CD8-positive, alpha-beta T cell (primary cell): ENCODE measurements at places on chromosomes 11 and 22. TPM values are rescaled to one million over a fixed set of nuclear protein-coding genes. Genes with fewer than 3 reads are reported as not detected.

GRCh38 chr11:76674517-76675400 is 4.2 kb upstream of the LRRC32 start:
- no peak for DNase-seq

GRCh38 chr22:27711012-27711411 is 90.5 kb downstream of the MN1 start:
- DNase-seq, result no peak

DNA sequence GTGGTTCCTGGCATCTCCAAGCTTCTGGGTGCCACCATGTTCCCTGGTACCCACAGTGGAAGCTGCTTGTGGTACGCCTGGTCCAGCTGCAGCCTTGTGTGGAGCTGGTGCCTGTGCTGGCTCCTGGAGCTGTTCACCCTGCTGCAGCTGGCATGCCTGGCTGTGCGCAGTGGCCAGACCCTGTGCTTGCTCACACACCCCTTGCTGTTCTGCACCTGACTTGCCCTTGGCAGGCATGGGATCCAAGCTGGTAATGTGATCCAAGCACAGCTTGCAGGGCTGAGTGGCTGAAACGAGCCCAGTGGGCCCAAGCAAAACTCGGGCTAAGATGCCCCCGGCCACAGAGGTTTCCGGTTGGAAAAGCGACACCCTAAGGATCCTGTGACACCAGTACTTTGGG is 104.7 kb upstream of the CLMP start:
- no peak for DNase-seq

- DNase-seq, result no peak
Observed at GRCh38 chr11:12159351-12160099, 49.1 kb downstream of the MICAL2 start.

GRCh38 chr11:77842441-77843121 is 21.6 kb downstream of the AAMDC start:
- no peak for DNase-seq

GRCh38 chr22:27317096-27317495 is 484.5 kb downstream of the MN1 start:
- DNase-seq, result no peak

DNA sequence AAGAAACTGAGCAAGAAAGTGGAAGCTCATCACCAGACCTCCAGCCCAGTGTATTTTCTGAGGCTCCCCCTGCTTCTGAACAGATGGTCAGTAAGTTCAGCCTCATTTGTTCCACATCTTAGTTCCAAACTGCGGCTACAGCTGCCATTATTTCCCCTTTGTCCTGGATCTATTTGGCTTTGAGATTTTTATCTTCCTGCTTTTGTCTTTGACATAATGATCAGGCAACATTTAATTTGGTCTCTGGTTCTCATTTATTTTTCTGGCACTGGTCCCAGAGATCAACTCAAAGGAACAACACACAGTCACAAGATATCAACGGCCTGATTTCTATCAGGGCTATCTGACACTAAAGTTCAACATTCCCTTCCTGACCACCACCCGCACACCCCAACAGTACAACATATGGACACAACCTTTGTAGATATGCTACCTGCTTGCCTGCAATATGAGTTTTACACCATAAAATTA is 137.5 kb downstream of the FAM76B start:
- no peak for DNase-seq

DNA sequence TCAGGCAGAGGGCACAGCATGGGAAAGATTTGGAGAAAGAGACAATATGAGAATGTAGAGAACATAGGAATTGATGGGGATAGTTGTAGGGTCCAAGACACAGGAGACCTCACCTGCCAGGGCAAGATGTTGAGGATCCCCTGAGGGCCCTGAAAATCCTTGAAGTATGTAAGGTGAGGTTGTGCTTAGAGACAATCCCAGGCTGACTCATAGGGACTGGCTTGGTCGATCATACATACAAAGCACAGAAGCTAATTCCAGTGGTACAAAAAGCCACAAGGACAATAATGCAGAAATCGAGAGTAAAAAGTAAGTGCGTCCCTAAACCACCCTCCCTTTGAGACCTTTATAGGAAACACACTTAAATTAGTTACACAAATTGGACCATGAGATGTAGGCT is 468.2 kb downstream of the MIAT start:
- DNase-seq, result no peak

DNA sequence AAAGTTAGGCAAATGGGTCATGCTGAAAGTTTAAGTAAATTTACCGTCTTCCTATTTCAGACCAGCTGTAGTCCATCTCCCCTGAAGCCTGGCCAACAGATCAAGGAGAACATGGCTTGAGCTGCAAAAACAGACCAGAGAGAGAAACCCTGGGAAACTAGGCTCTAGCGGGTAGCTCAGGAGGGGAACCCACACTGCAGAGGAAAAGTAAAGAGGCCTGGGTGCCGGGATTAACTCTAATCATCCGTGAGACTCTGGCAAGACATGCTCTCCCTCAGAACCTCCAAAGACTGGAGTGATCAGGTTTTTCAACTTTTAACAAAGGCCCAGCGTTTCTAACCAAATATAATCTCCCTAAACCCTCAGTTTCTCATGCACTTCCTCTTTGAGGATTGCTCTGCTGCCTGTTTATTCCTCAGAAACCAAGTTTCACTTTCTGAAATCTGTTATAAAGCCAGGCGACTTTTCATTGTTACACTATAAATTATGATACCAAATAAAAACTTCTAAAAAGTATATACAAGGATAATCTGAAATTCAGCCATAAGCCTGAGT is 67.5 kb downstream of the GAB2 start:
- DNase-seq, result no peak

AIFM3 gene
- not detected for total RNA-seq

OR8K1 gene
- total RNA-seq, result not detected

DCPS gene
- 7.5 TPM for total RNA-seq

PRR14L gene
- 17.8 TPM for total RNA-seq
